ENCODE measurements at places on chromosomes 16 and 17.

DNA sequence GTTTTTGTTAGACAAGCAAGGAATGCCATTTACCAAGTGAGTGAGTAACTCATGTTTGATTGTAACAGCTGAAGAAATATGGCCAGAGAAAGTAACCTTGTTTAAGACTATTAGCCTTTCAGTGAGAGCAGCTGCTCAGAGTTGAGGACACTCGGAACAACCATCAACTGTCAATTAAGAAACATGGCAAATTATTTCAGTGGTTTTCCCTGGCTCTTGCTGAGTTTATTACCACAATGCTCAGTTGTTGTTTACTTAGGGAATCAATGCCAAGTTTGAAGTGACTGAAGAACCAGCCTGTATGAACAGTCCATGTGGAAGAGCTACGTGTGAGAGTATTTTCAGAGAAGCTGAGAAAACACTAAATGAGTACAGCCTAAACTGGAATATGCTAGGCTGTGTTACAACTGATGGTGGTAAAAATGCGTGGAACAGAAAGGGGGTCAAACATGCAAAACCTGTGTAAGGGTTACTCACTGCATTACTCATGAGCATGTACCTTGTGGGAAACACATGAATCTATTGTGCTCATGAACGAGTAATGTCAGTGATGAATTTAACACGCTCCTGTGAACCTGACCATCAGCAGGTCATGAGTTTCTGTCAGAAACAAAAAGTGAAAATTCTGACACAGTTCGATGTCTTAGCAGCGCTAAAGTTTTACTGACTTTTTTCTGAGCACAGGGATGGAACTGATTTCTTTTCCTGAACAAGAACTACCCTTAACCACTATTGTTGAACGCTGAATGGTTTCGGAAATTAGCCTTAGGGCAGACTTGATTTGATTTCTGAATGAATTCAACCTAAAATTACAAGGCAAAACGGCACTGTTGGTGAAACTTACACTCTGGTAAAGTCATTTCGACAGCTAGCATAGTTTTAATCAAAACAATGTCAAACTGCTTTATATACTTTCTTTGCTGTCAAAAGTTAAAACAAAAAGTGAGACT is 33.5 kb downstream of the GNA13 start:
- DNase-seq: peak; percentile 35

GRCh38 chr16:23907457-23907902 is 71.7 kb downstream of the PRKCB start:
- DNase-seq: no peak

DNA sequence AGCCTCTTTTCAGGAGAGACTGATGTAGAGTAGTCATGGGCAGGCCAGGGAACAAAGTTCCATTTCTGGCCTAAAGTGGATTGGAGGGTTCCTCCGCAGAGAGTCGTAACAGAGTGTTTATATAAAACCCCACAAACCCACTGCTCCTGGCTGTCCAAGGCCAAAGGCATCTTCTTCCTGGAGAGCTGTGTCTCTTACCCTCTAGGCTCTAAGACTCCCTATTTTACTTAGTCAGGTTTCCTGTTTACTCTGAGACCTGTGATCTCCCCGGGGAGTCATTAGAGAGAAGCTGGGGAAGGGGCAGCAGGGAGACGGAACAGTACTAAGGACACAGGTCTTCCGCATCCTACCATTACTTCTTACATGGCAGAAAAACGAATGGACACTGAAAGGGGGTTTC is 69.5 kb downstream of the HIC1 start:
- DNase-seq: no peak

DNA sequence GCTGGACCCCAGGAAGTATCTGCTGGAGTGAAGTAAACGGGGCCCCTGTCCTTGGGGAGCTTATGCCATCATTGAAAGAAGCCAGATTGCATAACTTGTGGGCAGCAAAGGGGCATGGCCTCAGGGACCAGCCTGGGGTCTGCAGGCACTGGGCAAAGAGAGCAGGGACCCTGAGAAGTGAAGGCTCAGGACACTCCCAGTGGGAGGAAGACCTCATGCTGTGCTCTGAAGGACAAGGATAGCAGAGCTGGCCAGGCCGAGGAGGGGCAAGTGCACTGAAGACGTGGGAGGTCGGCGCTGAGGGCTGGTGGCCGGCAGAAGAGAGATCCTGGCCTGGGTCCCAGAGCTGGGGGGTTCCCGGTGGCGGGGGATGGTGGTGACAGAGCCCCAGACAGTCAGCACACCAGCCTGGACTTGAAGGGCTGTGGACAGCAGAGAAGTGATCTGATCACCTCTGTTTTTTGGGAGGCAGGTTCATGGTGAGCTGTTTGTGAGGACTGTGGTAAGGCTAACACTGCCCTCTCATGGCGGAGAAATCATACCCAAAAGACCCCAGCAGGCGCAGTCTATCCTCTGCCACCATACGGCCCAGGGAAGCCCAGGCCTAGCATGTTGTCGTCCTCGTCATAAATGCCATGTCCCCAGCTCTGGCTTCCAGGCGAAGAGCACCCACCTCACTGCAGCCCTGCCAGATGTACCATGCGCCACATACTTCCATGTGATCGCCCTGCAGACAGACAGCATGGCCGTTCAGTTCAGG is 7.1 kb upstream of the CNP start:
- DNase-seq: peak; percentile 23

- peak; percentile 13 for DNase-seq
Measured at GRCh38 chr17:29124135-29124924, 55.9 kb downstream of the MYO18A start.

DNA sequence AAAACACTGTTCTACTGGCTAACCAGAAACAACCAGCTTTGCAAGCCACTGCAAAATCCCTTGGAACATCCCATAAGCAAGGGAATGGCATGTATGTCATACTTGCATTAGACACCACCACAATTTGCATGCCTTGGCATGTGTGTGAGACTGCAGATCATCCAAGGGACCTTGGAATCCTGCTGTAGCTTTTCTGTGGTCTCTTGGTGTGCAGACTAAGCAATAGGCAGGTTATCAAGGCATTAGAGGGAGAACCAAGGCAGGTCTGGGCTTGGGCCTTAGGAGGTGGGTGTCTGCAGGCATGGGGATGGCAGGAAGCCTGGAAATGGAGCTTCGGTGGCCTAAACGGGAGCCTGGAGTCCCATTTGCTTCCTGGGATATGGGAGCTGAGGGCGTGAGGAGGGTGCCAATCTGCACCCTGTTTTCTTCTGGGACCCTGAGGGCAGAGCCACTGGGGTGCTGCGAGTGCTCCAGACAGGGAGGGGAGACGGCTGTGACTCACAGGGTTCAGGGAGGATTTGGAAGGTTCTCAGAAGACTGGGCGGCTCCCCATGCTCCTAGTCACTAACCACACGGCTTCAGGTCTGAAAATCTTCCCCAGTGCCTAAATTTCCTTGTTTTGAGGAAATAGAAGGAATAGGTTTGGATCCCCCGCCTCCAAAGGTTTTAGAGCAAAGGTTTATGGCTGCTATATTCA is 36.6 kb downstream of the FAM20A start:
- DNase-seq: no peak

GRCh38 chr16:68767581-68767980 is 30.5 kb downstream of the CDH1 start:
- no peak for DNase-seq

- DNase-seq: no peak
Measured at GRCh38 chr16:47477679-47478078, 16.5 kb downstream of the PHKB start.

DNA sequence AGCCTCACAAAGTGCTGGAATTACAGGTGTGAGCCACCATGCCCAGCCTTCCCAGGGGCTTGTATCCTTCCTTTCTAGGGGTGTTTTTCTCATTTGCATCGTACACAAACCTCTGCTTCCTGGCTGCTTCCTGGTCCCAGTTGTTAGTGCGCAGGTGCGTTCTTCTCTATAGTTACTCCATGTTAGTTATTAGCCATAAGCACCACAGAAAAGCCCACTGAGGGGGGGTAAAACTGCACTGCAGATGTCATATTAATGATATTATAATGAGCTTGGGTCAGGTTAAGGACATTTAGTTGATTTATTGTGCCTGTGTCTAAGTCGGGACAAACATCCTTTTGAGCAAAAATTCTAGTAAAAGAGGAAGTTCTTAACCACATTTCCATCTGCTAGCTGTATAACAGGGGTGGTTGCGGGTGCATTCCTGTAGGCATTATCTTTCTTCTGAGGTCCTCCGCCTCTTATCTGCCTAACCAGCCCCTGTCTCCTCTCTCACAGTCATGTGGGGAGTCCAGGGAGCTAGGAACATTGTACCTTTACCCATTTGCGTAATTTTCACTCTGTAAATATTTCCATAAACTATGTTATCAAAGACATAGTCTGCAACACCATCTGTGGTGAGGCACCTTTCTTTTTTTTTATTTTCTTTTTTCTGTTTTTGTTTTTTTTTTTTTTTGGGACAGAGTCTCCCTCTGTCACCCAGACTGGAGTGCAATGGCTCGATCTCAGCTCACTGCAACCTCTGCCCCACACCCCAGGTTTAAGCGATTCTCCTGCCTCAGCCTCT is 23.6 kb upstream of the ATF7IP2 start:
- DNase-seq: no peak

DNA sequence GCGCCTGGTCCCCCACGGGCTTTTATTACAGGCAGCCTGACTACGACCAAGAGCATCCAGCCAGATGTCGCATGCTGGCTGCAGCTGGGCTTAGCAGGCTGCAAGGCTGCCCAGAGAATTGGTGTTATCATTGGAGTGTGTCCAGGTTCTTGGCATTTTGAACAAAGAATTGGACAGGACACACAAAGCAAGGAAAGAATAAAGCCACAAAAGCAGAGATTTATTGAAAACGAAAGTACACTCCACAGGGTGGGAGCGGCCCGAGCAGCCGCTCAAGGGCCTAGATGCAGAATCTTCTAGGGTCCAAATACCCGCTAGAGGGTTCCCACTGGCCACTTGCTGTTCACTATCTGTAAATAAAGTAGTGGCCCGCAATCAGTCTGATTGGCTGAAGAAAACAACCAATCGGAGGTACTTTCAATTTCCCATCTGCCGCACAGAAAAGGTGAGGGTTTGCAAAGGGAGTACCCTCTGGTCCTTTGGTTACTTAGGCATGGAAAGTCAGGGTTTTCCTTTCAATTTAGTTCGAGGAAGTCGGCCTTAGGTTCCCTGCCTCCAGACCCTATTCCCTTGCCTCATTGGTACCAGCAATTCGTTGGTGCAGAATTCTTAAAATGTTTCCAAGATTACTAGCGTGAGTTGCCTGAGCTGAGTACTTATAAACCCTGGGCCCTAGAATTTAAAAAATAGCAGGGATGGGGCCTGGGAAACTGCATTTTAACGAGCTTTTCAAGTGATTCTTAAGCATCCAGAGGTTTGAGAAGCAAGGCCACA is 38.5 kb upstream of the CNEP1R1 start:
- no peak for DNase-seq

GRCh38 chr16:65936096-65936495 is 430.4 kb upstream of the CDH5 start:
- no peak for DNase-seq

Data from NCI-H446 treated with DMSO at 0.1 percent for 48 hours (cell line).